ENCODE measurements at places on chromosomes 16 and 17.
A peak's percentile ranks its signal among the peaks of the same experiment; 100 is the strongest.

GRCh38 chr16:25030420-25031131, 15.4 kb upstream of the ARHGAP17 start:
- no peaks in the 10 kb centered on the region for H3K36me3 ChIP-seq
- no peak overlapping the region for H3K27ac ChIP-seq
- peaks cover 31% of the 10 kb centered on the region for H3K4me1 ChIP-seq
- DNase-seq = no peak

GRCh38 chr17:36934692-36935630, 2.3 kb upstream of the LHX1 start:
- peak; percentile 92 for DNase-seq
- H3K36me3 ChIP-seq = no peaks in the 10 kb centered on the region
- no peaks in the 10 kb centered on the region for H3K4me1 ChIP-seq
- H3K4me3 ChIP-seq = no peak overlapping the region

DNA sequence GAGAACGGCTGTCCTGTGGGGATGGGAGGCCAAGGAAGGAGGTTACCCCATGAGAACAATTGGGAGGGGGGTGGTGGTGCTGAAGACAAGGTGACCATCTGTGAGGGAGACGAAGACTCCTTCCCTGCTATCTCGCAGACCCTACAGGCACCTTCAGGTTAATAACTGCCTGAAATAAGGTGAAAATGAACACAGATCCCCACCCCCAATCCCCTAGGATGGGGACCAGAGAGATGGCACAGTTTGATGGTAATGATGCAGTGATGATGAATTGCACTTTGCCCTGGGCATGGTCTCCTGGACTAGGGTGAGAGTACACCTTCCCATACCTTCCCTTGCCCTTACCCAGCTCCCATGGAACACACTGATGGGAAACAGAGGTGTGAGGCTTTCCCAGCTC, 1.4 kb upstream of the NAE1 start:
- no peaks in the 10 kb centered on the region for H3K27me3 ChIP-seq
- peaks cover 5% of the 10 kb centered on the region for H3K36me3 ChIP-seq
- peaks cover 20% of the 10 kb centered on the region for H3K4me1 ChIP-seq
- no peak for DNase-seq
- no peak overlapping the region for H3K27ac ChIP-seq
- H3K4me3 ChIP-seq = no peak overlapping the region

GRCh38 chr16:57562669-57563486, 20.4 kb downstream of the ADGRG5 start:
- H3K4me3 ChIP-seq = no peak overlapping the region
- peaks cover 20% of the 10 kb centered on the region for H3K27me3 ChIP-seq
- no peaks in the 10 kb centered on the region for H3K36me3 ChIP-seq
- no peak for DNase-seq
- no peaks in the 10 kb centered on the region for H3K4me1 ChIP-seq
- no peak overlapping the region for H3K27ac ChIP-seq

DNA sequence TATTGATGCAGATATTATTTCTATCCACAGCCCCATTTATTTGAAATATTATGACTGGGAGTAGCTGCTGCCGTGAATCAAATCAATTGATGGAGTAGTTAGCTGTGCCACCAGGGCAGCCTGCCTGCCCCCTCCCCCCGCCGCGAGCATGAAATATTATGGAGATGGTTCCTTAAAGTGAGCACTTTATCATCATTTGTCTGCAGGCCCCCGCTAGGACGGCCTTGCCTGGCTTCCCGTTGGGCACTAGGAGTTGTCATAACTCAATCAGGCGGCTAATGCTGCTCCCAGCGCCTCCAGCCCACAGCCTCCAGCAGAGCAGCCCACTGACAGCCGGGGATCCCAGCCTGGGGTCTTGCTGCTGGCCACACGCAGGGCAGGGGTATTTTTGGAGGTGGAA, 173.9 kb downstream of the SALL1 start:
- H3K27ac ChIP-seq = no peak overlapping the region
- no peak for DNase-seq
- no peaks in the 10 kb centered on the region for H3K36me3 ChIP-seq
- no peaks in the 10 kb centered on the region for H3K4me1 ChIP-seq
- H3K27me3 ChIP-seq = no peaks in the 10 kb centered on the region

DNA sequence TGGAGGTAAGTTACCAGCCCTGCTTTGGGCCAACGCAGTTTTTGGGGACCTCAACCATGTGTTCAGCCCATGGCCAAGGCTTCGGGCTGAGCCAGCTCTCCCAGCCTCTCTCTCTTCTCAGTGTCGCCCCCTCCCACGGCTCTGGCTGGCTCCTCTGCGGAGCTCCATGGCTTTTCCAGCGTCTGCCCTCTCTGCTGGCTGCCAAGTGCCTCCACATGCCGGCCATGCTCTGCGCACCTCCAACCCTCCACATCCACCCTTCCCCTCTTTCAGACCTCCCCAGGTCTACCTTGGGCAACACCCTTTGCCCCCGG, 23.2 kb downstream of the COTL1 start:
- peaks cover 10% of the 10 kb centered on the region for H3K4me1 ChIP-seq
- no peak for DNase-seq
- H3K36me3 ChIP-seq = peaks cover 27% of the 10 kb centered on the region
- no peaks in the 10 kb centered on the region for H3K27me3 ChIP-seq
- H3K27ac ChIP-seq = no peak overlapping the region

- no peaks in the 10 kb centered on the region for H3K27me3 ChIP-seq
- H3K36me3 ChIP-seq = peaks cover 42% of the 10 kb centered on the region
- H3K4me1 ChIP-seq = peaks cover 18% of the 10 kb centered on the region
- peak; percentile 73 for DNase-seq
- H3K27ac ChIP-seq = peak overlapping the region; percentile 92
Measured at GRCh38 chr16:23557779-23558702, 514 bp downstream of the UBFD1 start.

- H3K4me3 ChIP-seq = peak overlapping the region; percentile 78
- peaks cover 33% of the 10 kb centered on the region for H3K4me1 ChIP-seq
- peak overlapping the region; percentile 94 for H3K27ac ChIP-seq
- peak; percentile 100 for DNase-seq
Measured at GRCh38 chr16:67277294-67277998, 1.9 kb upstream of the PLEKHG4 start.

GRCh38 chr16:4692460-4693295, 684 bp upstream of the NUDT16L1 start:
- H3K4me1 ChIP-seq = peaks cover 15% of the 10 kb centered on the region
- no peaks in the 10 kb centered on the region for H3K27me3 ChIP-seq
- peak overlapping the region; percentile 39 for H3K27ac ChIP-seq
- DNase-seq = peak; percentile 92
- H3K4me3 ChIP-seq = peak overlapping the region; percentile 92

- H3K27ac ChIP-seq = no peak overlapping the region
- H3K4me1 ChIP-seq = peaks cover 17% of the 10 kb centered on the region
- no peak overlapping the region for H3K4me3 ChIP-seq
- no peaks in the 10 kb centered on the region for H3K36me3 ChIP-seq
- peaks cover 13% of the 10 kb centered on the region for H3K27me3 ChIP-seq
- no peak for DNase-seq
Measured at GRCh38 chr16:68416057-68417046, 32.0 kb downstream of the SMPD3 start.

DNA sequence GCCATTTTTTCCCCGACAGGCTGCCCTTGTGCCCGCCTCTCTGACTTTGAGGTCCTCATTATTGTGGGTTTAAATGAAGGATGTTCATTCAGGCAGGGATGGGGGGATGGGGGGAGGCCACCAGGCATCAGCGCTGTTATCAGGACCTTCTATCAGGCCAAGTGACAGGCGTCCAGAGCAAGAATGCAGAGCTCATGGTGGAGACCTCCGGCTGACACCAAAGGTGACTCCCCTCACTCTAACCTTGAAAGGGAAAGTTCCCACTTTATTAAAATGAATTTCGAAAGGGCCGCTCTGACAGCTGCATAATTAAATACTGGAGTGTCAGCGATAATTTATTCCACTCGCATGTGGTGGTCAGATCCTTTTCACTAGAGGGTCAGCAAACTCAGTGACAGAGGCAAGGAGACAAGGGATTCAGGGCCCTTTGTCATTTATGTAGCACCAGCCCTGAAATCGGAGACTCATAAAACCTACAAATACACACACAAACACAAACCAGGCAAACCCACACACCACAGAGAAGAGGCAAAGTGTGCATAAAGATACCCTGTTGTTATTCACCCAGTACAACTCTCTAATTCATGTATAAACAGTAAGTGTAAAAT, 436.0 kb downstream of the MAF start:
- H3K4me3 ChIP-seq = no peak overlapping the region
- H3K27ac ChIP-seq = no peak overlapping the region
- H3K27me3 ChIP-seq = no peaks in the 10 kb centered on the region

- no peaks in the 10 kb centered on the region for H3K36me3 ChIP-seq
- H3K27me3 ChIP-seq = no peaks in the 10 kb centered on the region
- H3K4me3 ChIP-seq = no peak overlapping the region
- no peaks in the 10 kb centered on the region for H3K4me1 ChIP-seq
Measured at GRCh38 chr16:78325468-78326352, 226.3 kb downstream of the WWOX start.

DNA sequence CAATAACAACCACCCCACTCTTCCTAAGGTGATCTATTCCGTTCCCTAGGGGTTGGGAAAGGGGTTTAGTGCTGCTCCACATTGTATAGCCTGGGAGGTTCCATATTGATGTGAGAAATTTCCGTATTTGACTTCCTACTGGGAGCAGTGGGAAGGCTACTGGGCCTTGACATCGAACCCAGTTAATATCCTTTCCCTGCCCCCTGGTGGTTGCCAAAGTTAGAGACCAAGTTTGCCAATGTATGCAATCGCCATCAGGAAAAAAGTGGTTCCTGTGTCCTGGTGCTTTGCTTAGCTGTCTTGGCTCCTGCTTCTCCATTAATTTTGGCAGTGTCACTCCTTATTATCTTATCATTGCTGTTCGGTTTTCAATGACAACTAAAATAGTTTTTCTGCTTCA, 914.9 kb downstream of the KCNJ2 start:
- H3K36me3 ChIP-seq = no peaks in the 10 kb centered on the region
- H3K27me3 ChIP-seq = no peaks in the 10 kb centered on the region

- H3K27me3 ChIP-seq = peaks cover 32% of the 10 kb centered on the region
- no peaks in the 10 kb centered on the region for H3K36me3 ChIP-seq
- no peaks in the 10 kb centered on the region for H3K4me1 ChIP-seq
- no peak for DNase-seq
- H3K27ac ChIP-seq = no peak overlapping the region
Measured at GRCh38 chr16:86432691-86433090, 77.6 kb upstream of the FOXF1 start.

GRCh38 chr17:51064061-51064735, 56.5 kb downstream of the SPAG9 start:
- no peak for DNase-seq
- H3K4me1 ChIP-seq = peaks cover 16% of the 10 kb centered on the region
- no peak overlapping the region for H3K27ac ChIP-seq
- H3K4me3 ChIP-seq = no peak overlapping the region
- H3K36me3 ChIP-seq = no peaks in the 10 kb centered on the region

DNA sequence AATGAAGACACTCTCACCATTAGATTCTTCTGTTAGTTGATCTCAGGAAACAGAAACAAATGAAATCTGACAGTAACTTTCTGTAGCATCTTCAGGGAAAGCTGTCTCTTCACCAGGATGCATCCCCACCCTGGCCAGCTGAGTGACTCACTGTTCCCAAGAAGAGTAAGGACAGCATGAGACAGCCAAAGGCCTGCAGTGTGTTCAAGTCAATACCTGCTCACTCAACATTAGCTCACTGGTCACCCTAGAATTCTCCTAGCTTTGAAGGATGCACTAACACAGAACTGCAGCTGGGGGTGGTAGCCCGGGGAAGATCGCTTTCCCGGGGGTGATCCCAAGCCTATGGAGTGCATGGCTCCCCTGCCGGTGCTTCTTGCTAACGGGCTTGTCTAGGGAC, 28.2 kb upstream of the CLEC18B start:
- H3K27me3 ChIP-seq = no peaks in the 10 kb centered on the region

GRCh38 chr16:11133344-11133943, 122.6 kb downstream of the SOCS1 start:
- peaks cover 59% of the 10 kb centered on the region for H3K4me1 ChIP-seq
- no peak overlapping the region for H3K4me3 ChIP-seq
- H3K36me3 ChIP-seq = peaks cover 2% of the 10 kb centered on the region
- peak overlapping the region; percentile 73 for H3K27ac ChIP-seq
- no peaks in the 10 kb centered on the region for H3K27me3 ChIP-seq

DNA sequence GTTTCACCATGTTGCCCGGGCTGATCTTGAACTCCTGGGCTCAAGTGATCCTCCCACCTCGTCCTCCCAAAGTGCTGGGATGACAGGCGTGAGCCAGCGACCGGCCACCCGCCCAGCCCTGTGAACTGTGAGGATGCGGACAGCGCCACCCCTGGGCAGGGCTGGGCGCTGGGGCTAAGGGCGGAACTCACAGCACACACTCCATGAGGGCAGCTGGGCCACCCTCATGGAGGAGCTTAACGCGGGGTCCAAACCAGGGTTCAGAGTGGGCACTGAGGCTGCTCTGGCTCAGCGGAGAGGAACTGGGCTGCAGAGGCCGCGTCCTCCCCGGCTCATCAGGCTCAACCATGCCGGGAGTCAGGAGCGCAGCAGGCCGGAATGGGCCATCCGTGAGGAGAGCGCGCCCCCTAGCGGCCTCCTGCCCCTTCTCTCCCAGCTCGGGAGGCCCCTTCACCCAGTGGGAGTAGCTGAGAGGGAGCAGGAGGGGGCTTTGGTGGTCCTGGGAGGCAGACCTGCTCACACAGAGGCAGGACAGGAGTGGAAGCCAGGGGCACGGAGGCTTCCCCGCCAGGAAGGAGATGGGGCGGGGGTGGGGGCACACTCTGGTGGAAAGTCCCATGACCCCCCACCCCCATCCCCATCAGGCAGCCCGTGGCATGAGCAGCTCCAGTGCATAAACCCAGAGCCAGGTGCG, 13.8 kb downstream of the CORO7 start:
- H3K4me1 ChIP-seq = no peaks in the 10 kb centered on the region
- peak overlapping the region; percentile 59 for H3K4me3 ChIP-seq
- no peak overlapping the region for H3K27ac ChIP-seq
- no peaks in the 10 kb centered on the region for H3K27me3 ChIP-seq
- peak; percentile 100 for DNase-seq

GRCh38 chr17:71725811-71726210, 395.0 kb upstream of the SOX9 start:
- H3K36me3 ChIP-seq = no peaks in the 10 kb centered on the region
- DNase-seq = no peak
- H3K27ac ChIP-seq = no peak overlapping the region
- no peaks in the 10 kb centered on the region for H3K27me3 ChIP-seq

DNA sequence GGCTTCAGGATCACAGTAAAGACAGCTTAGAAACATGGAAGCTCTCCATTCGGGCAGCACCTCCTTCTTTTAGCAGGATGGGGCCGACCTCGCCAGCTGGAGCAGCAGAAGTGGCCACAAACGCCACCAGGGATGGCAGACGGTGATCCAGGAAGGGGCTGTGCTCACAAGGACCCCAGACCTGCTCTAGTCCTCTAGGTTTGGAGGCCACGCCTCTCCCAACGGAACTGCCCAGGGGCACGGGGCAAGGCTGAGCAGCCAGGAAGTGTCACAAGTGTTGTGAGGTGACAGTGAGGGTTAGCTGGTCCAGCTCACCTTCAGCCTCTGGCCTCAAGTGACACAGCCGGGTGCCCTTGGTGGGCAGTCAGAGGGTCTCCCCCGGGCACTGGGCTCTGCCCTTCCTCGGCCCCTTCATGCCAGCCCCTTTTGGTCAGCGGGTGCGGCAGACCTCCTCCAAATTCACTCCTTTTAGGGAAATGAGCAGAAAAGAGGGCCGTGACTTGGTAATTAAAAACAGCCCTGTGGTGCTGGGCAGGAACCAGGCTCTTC, 20.4 kb downstream of the CEP295NL start:
- DNase-seq = peak; percentile 65
- peaks cover 17% of the 10 kb centered on the region for H3K36me3 ChIP-seq
- H3K4me3 ChIP-seq = no peak overlapping the region
- peak overlapping the region; percentile 88 for H3K27ac ChIP-seq
